ENCODE measurements at places on chromosomes 5 and 9.

DNA sequence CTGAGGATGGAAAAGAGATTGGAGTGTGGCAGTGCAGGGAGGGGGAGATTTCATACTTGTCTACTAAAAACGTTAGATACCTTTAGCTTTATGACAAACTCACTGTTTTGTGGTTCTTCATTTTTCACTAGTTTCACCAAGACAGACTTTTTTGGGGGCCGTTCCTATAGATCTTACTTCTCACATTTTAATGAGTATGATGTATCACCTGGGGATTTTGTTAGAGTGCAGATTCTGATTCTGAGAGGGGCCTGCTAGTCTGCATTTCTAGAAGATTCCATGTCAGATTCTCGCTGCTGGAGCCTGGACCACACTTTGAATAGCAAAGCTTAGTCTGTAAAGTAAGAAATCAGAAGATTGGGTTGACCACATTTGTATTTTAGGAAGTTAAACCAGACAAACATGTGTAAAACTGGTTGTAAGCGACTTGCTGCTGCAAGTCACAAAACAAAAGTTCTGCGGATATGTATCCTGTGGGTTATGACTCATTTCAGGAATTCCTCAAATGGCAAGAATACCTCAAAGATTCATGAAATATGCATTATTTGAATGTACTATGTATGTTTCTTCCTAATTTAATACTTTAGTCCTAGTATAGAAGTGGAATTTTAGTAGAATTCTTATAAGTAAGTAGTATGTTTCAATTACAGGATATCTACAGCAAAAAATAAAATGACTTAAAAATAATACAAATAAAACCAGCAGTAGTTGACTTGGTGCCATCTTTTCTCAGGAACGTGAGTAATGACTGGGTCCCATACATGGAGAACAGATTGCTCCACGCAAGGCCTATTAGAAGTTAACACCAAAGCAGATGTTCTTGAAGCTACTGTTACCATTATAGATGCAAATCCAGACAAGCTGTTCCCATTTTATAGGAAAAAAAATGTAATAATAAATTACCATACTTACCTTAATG lies 27.8 kb downstream of the NFIL3 start:
- DNase-seq, result peak; percentile 56

- DNase-seq, result peak; percentile 58
Measured at GRCh38 chr5:119355685-119356611, at the start of gene TNFAIP8. Gene TNFAIP8 (plus strand): TSS chr5:119356019. CDS start chr5:119356091, 72 bp downstream.

GRCh38 chr9:135045264-135045927 lies 42.1 kb upstream of the OLFM1 start:
- DNase-seq, result no peak

DNA sequence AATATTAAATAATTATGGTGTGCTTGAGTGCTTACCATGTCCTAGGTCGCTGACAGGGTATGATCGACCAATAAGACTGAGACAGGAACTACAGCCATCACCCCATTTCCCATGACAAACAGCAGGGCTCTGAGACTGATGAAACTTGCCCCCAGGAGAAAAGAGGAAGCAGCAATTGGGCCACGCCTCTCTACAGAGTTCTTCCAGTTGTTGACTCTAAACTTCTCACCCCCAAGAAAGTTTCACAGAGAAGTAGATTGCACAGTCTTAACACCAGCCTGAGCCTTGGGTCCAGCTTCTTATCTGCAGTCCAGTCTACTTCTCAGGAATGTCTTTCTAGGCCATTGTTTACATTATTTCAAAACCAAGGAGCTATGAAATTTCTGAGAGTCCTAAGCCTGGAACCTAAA lies 182.2 kb upstream of the ANKRD55 start:
- DNase-seq, result no peak
